ENCODE measurements at places on chromosomes 3 and 15. TPM values are rescaled to one million over a fixed set of nuclear protein-coding genes. Genes with fewer than 3 reads are reported as not detected.

DNA sequence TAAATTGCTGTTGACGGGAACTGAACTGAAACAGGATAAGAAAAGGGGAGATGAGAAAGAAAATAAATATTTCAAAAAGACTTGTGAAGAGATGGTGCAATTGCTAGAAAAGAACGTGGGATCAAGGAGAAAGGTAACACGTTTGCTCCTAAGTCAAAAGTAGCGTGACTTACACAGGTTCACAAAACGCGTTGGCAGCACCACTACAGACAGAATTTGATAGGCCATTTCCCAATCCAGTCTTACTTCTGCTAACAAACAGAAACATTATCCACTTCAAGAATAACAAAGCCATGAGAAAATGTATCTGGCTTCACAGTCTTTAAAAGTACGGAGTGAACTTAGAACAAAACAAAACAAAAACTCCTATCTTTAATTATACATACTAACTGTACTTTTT is 75.5 kb downstream of the DPH6 start:
- H3K27me3 ChIP-seq: no peaks in the 10 kb centered on the region
- H3K4me1 ChIP-seq: no peaks in the 10 kb centered on the region
- no peak overlapping the region for H3K27ac ChIP-seq
- no peaks in the 10 kb centered on the region for H3K36me3 ChIP-seq

DNA sequence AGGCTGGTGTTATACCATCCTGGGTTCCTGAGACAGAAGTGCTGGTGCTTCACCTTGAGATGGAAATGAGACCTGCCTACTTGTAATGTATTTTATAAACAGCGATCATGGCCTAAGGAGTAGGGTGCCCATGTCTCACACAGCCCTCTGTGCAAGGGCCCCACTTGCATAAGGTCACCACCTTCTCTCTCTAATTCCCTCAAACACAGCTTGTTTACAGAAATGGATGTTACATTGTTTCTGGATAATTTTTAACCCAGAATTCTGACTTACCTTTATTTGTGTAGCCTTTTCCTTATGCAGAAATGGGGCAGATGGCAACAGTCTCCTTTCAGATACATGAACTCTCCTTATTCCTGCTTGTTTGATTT is 95.1 kb upstream of the UMPS start:
- DNase-seq: peak; percentile 84
- no peaks in the 10 kb centered on the region for H3K27me3 ChIP-seq
- peaks cover 66% of the 10 kb centered on the region for H3K4me1 ChIP-seq
- H3K36me3 ChIP-seq: peaks cover 5% of the 10 kb centered on the region
- H3K4me3 ChIP-seq: peak overlapping the region; percentile 5

DNA sequence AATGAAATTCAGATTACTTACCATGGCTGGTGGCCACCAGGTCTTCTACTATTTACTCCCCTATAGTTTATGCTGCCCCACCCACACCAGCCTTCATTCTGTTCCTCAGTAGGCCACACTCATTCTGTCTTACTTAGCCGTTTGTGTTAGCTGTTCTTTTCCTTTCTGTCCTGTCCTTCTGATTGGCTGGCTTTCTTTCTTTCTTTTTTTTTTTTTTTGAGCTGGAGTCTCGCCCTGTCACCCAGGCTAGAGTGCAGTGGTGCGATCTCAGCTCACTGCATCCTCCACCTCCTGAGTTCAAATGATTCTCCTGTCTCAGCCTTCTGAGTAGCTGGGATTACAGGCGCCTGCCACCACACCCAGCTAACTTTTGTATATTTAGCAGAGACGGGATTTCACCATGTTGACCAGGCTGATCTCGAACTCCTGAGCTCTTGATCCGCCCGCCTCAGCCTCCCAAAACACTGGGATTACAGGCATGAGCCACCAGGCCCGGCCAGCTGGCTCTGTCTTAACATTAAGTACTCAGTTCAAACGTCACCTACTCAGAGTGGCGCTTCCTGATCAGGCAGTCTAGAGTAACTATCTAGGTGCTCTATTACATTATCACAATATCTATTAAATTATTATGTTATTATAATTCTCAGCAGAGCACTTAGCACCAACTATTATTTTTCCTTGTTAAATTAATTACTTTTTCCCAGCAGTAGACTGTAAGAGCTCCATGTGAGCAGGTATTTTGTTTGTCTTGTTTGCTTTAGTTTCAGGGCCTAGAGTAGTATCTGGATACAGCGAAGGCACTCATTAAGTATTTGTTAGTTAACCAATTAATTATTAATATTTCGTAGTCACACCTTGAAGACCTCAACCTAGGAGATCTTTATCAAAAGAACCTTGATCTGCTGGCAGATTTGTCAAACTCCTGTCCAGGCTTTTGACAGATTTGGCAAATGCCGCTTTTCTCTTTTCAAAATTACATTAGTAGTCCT is 6.4 kb downstream of the CMSS1 start:
- DNase-seq: no peak
- peaks cover 26% of the 10 kb centered on the region for H3K4me1 ChIP-seq
- no peak overlapping the region for H3K4me3 ChIP-seq

DNA sequence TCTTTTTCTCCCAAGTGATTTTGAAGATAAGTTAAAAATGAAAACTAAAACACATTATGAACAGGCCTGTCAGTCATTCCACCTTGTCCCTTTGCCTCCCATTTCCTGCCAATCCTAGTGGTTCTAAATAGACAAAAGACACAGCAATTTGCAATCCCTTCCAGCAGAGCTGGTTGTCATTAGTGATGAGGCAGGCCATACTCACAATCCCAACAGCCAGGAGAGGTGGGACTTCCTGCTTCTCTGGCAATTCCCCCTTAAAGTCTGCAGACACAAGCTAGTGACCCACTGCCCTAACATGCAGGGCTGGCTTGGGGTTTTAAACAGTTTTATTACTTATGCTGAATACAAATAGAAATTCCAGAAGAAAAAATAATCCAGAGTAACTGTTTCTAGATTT is 38.4 kb upstream of the RBP1 start:
- H3K36me3 ChIP-seq: no peaks in the 10 kb centered on the region
- H3K27me3 ChIP-seq: no peaks in the 10 kb centered on the region
- no peak overlapping the region for H3K4me3 ChIP-seq
- DNase-seq: no peak
- no peaks in the 10 kb centered on the region for H3K4me1 ChIP-seq
- H3K27ac ChIP-seq: no peak overlapping the region

- no peak overlapping the region for H3K4me3 ChIP-seq
- no peaks in the 10 kb centered on the region for H3K36me3 ChIP-seq
- H3K27ac ChIP-seq: no peak overlapping the region
- H3K27me3 ChIP-seq: peaks cover 4% of the 10 kb centered on the region
These were observed 63.0 kb downstream of the MEX3B start for GRCh38 chr15:81982808-81983207.

DNA sequence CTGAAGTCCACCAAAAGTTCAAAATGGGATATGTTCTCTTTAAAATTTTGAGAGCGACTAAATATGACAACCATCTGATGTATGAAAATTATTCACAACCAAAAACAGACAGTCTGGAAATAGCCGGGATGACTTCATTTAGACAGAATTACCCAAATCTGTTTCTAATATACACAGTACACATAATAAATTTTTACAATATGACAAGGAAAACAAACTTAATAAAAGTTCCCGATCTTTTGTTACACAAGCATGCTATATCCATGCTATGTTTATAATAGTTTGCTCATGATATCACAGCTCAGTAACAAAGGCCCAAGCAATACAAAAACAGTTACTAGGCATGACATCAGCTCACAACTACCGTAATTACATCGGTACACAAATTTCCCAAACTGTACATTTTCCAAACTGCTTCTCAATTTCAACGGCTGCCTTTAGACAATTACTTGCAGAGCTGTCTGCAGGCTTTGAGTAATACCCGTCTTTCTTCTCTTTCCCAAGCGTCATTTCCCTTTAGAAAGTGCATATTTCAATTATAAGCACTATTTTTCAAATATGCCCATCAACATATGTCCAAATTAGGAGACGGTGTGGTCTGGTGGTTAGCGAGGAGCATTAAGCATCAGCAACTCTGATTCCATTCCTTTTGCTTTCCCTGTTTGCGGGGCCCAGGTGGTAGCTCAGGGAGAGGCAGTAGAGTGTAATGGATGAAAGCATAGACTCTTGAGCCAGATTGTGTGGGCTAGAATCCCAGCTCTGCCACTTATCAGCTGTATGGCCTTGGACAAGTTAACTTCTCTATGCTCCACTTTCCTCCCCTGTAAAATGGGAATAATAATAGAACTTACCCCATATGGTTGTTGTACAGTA is 481.2 kb downstream of the FOXP1 start:
- H3K36me3 ChIP-seq: 0 out of 3 replicates have a peak, but pooled peaks cover 9% of the 10 kb centered on the region
- no peaks in the 10 kb centered on the region for H3K27me3 ChIP-seq
- H3K27ac ChIP-seq: no peak overlapping the region
- H3K4me1 ChIP-seq: peaks cover 29% of the 10 kb centered on the region

GRCh38 chr3:130671545-130672312 is 74.9 kb downstream of the PIK3R4 start:
- H3K27ac ChIP-seq: no peak overlapping the region
- no peak overlapping the region for H3K4me3 ChIP-seq
- H3K36me3 ChIP-seq: no peaks in the 10 kb centered on the region
- DNase-seq: no peak
- H3K4me1 ChIP-seq: no peaks in the 10 kb centered on the region
- no peaks in the 10 kb centered on the region for H3K27me3 ChIP-seq

- H3K4me1 ChIP-seq: no peaks in the 10 kb centered on the region
- no peak for DNase-seq
- H3K27ac ChIP-seq: no peak overlapping the region
- H3K36me3 ChIP-seq: no peaks in the 10 kb centered on the region
- no peak overlapping the region for H3K4me3 ChIP-seq
These were observed 12.5 kb downstream of the SAMD7 start for GRCh38 chr3:169923831-169924230.

- no peaks in the 10 kb centered on the region for H3K36me3 ChIP-seq
- H3K27ac ChIP-seq: no peak overlapping the region
- H3K4me1 ChIP-seq: no peaks in the 10 kb centered on the region
- no peak for DNase-seq
- no peak overlapping the region for H3K4me3 ChIP-seq
- no peaks in the 10 kb centered on the region for H3K27me3 ChIP-seq
These were observed 380.7 kb downstream of the PLOD2 start for GRCh38 chr3:145780301-145780700.

- H3K4me3 ChIP-seq: no peak overlapping the region
- no peak for DNase-seq
- 0 out of 2 replicates have a peak, but pooled peaks cover 4% of the 10 kb centered on the region for H3K36me3 ChIP-seq
- H3K4me1 ChIP-seq: peaks cover 26% of the 10 kb centered on the region
- peaks cover 2% of the 10 kb centered on the region for H3K27me3 ChIP-seq
These were observed 1.5 kb downstream of the GRM2 start for GRCh38 chr3:51708216-51708845.

- no peak for DNase-seq
- H3K27me3 ChIP-seq: no peaks in the 10 kb centered on the region
- H3K27ac ChIP-seq: no peak overlapping the region
- no peak overlapping the region for H3K4me3 ChIP-seq
These were observed 59.5 kb upstream of the TSPAN3 start for GRCh38 chr15:77130315-77130930.

DNA sequence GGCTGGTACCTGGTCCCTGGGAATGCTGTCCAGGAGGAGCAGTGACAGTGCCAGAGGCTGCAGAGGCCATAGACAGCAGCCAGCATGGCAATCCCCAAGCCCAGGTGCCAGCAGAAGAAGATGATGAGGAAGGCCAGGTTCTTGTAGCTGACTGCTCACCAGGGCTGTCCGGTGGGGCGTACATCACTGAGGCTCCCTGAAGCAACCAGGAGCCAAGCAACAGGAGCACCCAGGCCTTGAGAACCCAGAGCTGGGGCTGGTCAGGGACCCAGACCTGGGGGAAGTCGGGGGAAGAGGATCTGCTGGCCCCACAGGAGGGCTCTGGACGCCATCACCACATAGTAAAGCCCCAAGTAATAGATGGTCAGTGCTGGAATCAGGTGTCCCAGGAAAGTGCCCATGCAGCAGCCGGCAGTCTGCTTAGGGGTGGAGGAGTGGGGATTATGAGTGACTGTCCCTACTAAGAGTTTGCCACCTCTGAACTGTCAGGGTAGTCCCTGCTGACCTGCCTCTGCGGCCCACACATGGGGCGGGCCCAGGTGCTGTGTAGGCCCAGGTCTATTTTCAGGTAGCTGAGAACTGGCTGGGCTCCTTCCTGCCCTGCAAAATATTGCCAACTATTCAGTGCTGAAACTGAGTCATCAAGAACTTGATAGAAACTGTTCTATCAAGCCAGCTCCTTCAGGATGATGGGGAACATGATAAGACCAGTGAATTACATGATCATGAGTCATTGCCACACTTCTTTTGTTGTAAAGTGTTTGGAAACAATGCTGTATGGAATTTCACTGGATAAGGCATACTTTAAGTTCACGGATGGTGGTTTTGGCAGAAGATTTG is 68.7 kb downstream of the CHRD start:
- no peak overlapping the region for H3K4me3 ChIP-seq
- H3K36me3 ChIP-seq: no peaks in the 10 kb centered on the region
- no peak overlapping the region for H3K27ac ChIP-seq
- no peak for DNase-seq
- no peaks in the 10 kb centered on the region for H3K27me3 ChIP-seq

TMC3 gene
- total RNA-seq: not detected

B3GNT5 gene
- total RNA-seq: not detected

XCR1 gene
- not detected for total RNA-seq

SEMA3G gene
- 2.0 TPM for total RNA-seq

MEIS2 gene
- 12.6 TPM for total RNA-seq

TRH gene
- not detected for total RNA-seq

MOBP gene
- not detected for total RNA-seq

GABRR3 gene
- total RNA-seq: 0.31 TPM

PRR20G gene
- not detected for total RNA-seq

MRPS11 gene
- 72.7 TPM for total RNA-seq

Data from HepG2 (cell line).